CD8-positive, alpha-beta memory T cell (primary cell): ENCODE measurements at places on chromosomes 5 and 9.

DNA sequence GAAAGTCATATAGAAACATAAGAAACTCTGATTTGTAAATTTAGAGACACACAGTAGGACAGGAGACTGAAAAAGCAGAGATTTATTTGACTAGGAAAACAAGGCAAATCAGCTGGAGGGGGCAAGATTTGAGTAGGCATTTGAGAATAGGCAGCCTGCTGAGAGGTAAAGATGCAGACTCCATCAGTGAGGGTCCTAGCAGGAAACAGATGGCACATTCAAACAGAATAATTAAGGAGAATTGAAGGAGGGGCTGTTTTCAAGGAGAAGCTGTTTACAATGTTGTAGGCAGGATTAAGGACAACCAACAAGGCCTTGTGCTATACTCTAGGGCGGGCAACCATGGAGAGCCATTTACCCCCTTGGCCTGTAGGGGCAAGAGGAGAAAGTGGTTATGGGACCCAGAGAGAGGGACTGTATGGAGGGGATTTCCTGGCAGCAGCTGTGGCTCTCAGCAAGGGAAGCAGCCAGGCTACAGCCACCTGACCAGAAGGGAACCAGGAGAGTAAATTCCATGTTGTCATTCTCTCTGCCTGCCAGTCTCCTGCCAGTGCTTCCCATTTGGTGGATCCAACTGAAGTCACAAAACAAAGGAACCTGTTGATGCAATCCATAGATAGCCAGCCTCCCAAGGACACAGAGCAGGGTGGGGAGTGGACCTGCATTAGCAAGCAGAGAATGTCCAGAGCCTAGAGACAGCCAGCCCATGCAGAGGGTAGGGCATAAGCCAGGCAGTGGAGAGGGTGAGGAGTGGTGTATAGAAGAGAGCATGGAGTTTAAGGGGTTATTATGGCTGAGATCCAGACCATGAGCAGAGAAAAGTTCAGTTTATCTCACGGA is 38.2 kb downstream of the PAPPA start:
- no peak overlapping the region for H3K27ac ChIP-seq
- no peak for DNase-seq
- H3K4me3 ChIP-seq = no peak overlapping the region
- no peaks in the 10 kb centered on the region for H3K36me3 ChIP-seq
- no peaks in the 10 kb centered on the region for H3K27me3 ChIP-seq
- H3K4me1 ChIP-seq = no peaks in the 10 kb centered on the region

DNA sequence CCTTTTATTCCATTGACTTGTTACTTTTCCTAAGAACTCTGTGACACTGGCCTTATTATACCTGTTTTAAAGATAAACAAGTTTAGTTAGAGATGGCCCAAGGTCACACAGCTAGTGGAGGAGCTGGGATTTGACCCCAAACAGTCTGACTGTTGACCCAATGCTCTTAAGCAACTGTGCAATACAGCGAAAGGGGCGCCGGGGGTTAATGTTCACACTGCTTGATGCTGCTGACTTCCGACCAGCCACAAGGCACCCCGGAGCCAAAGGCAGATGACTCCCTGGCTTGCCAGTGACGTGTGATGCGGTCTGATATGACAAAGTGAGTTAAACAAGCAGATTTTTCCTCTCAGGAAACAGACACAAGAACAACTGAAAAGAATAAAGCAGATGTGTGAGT is 23.9 kb downstream of the PIK3R1 start:
- H3K27me3 ChIP-seq = no peaks in the 10 kb centered on the region
- peaks cover 71% of the 10 kb centered on the region for H3K4me1 ChIP-seq
- no peak overlapping the region for H3K4me3 ChIP-seq
- H3K36me3 ChIP-seq = no peaks in the 10 kb centered on the region
- H3K27ac ChIP-seq = no peak overlapping the region

DNA sequence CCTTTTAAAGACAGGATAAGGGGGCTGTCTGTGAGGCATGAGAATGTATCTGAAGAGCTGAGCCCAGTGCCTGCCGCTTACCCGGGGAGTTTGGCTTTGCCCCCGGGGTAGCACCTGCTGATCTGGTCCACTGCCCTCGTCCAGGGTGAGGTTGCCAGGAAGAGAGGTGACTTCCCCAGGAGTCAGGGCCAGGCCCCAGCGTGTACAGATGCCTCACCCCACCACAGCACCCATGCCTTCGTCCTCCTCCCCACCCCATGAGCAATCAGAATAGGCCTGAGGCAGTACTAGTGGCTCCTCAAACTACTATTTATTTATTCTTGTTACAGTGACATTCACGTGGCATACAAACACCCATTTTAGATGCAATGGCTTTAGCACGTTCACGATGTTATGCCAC is 15.7 kb upstream of the AIF1L start:
- no peak overlapping the region for H3K4me3 ChIP-seq
- no peaks in the 10 kb centered on the region for H3K4me1 ChIP-seq
- no peak for DNase-seq
- no peaks in the 10 kb centered on the region for H3K36me3 ChIP-seq
- peaks cover 35% of the 10 kb centered on the region for H3K27me3 ChIP-seq

DNA sequence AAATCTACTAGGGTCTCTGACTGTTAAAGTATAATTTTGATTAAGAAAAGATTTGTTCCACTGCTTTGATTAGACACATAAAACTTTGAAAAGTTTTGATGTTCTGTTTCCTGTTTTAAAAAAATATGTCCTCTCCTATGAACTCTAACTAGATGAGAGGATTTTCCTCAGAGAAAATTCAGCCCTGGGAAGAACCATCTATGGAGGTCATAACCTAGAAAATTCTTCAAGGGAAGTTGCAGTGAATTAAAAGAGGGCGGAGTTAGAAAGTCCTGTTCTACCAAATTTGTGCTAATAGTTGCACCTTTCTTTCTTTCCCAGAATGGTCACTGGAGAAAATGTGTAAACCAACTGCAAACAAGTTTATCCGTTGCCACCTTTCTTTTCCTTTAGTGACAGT is 27.7 kb downstream of the PIK3R1 start:
- H3K27me3 ChIP-seq = no peaks in the 10 kb centered on the region
- H3K27ac ChIP-seq = no peak overlapping the region
- H3K36me3 ChIP-seq = no peaks in the 10 kb centered on the region
- H3K4me3 ChIP-seq = no peak overlapping the region

DNA sequence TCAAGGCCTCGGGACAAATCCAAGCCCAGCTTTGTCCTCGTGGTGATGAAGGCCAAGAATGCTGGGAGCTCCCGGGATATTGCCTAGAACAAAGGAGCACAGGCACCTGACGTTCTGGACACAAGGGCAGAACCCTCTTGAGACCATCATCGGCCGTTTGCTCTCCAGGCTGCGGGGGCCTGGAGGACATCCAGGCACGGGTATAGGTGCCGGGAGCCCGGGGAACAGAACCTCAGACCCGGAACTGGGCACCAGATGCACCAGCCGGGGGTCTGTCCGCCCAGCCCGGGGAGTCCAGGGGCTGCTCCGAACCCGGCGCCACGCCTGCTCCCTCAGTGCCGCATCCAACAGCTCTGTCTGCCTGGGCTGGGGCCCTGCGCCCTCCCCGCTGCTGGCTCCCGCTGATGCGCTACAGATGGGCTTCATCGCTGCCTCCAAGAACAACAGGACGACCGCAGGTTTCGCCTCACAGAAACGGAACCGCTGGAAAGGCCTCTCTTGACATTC is 88.0 kb downstream of the ADAMTS2 start:
- no peak overlapping the region for H3K27ac ChIP-seq
- no peaks in the 10 kb centered on the region for H3K36me3 ChIP-seq
- H3K4me1 ChIP-seq = no peaks in the 10 kb centered on the region
- no peak overlapping the region for H3K4me3 ChIP-seq

- no peaks in the 10 kb centered on the region for H3K27me3 ChIP-seq
- DNase-seq = peak; percentile 14
- H3K27ac ChIP-seq = peak overlapping the region; percentile 3
- H3K4me3 ChIP-seq = peak overlapping the region; percentile 27
- H3K4me1 ChIP-seq = peaks cover 22% of the 10 kb centered on the region
Measured at GRCh38 chr5:68369457-68370125, 154.0 kb downstream of the PIK3R1 start.

- no peak overlapping the region for H3K27ac ChIP-seq
- no peak for DNase-seq
- no peaks in the 10 kb centered on the region for H3K27me3 ChIP-seq
- no peaks in the 10 kb centered on the region for H3K4me1 ChIP-seq
Measured at GRCh38 chr9:72661401-72662135, 140.2 kb downstream of the TMC1 start.

GRCh38 chr5:13749766-13750165 is 194.7 kb downstream of the DNAH5 start:
- no peaks in the 10 kb centered on the region for H3K36me3 ChIP-seq
- no peaks in the 10 kb centered on the region for H3K27me3 ChIP-seq
- no peak overlapping the region for H3K4me3 ChIP-seq
- no peaks in the 10 kb centered on the region for H3K4me1 ChIP-seq
- no peak for DNase-seq
- no peak overlapping the region for H3K27ac ChIP-seq
